Activated effector memory CD4-positive, alpha-beta T cell treated with Interleukin-2 at 50 U/mL for 16 hours (primary cell): ENCODE measurements at places on chromosomes 4 and X.

GRCh38 chrX:39904816-39905537, 192.8 kb downstream of the BCOR start:
- no peak for DNase-seq

- DNase-seq, result no peak
These were observed 45.2 kb downstream of the CXXC4 start for GRCh38 chr4:104449537-104449936.

- no peak for DNase-seq
These were observed 257.7 kb downstream of the OPHN1 start for GRCh38 chrX:68175562-68175961.

- no peak for DNase-seq
These were observed 276.4 kb downstream of the SPRY1 start for GRCh38 chr4:123672987-123673386.

- no peak for DNase-seq
These were observed 21.0 kb upstream of the ETNPPL start for GRCh38 chr4:108783665-108784463.

DNA sequence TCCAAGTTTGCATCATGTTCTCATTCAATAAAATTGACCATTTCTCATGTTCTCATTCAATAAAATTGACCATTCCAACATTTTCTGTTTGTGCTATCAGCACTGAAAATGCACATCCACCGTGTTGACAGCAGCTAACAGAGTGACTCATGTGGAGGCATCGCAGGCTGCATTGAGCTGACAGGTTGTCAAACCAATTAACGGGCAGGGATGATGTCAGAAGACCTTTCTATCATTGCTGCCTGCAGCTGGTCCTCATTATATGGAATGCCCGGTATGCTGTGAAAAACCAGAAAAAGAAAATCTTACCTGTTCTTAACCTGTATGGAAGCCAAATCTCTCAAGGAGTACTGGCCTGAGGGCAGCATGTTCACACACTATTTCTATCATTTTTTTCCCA, 202.0 kb downstream of the SMIM20 start:
- DNase-seq, result no peak

- DNase-seq, result no peak
These were observed 246.3 kb downstream of the NDST4 start for GRCh38 chr4:114866901-114867670.

DNA sequence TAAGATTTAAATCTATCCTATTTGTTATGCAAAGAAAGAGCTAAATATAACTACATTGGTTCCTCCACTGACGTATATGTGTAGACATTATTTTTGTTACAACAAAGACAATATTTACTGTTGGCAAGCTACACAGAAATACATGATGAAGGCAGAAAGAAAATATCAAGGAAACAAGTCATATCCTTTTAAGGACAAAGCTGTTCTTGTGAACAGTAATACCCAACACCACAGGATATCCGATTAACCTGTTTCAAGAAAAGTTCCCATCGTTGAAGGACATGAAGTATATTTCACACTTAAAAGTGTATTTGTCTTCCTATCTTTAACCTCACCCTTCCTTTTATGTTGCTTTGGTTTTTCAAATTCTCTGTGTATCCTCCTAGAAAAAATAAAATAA, 235.8 kb upstream of the AADAT start:
- DNase-seq, result no peak

GRCh38 chrX:103513067-103513466, 6.2 kb downstream of the RAB40A start:
- no peak for DNase-seq

GRCh38 chr4:57040510-57040909, 61.8 kb downstream of the POLR2B start:
- no peak for DNase-seq

DNA sequence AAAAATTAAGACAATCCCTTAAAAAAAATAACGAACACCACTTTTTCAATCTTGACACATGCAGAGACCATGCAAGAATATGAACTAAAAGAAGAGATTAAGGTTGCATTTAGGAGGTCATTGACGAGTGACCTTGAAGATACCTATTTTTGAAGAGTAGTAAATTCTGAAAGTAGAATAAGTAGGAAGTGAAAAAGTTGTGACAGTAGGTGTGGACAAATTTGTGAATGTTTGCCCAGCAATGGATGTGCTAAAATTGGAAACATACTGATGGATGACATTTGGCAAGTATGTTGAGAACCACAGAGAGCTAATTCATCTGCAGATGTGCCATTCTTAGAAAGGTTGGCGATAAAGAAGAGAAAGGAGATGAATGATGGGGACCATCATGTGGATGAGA, 213.7 kb upstream of the VCX3A start:
- no peak for DNase-seq

DNA sequence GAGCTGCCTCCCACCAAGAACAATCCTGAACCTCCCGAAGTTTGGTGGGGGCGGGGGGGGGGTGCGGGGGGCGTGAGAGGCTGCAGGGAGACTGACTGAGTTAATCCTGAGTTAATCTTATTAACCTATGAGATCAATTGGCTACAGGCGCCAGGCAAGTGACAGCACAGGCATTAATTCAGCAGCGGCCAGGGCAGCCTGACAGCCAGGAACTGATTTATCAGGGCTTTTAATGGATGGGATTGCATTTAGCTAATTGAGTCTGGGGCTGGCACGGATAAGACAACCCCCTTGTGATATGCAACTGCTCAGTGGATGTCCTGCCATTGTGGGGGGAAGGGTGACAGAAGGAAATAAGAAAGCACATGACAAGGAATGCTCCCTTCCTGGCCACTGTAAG, 16.3 kb downstream of the RTL5 start:
- no peak for DNase-seq

DNA sequence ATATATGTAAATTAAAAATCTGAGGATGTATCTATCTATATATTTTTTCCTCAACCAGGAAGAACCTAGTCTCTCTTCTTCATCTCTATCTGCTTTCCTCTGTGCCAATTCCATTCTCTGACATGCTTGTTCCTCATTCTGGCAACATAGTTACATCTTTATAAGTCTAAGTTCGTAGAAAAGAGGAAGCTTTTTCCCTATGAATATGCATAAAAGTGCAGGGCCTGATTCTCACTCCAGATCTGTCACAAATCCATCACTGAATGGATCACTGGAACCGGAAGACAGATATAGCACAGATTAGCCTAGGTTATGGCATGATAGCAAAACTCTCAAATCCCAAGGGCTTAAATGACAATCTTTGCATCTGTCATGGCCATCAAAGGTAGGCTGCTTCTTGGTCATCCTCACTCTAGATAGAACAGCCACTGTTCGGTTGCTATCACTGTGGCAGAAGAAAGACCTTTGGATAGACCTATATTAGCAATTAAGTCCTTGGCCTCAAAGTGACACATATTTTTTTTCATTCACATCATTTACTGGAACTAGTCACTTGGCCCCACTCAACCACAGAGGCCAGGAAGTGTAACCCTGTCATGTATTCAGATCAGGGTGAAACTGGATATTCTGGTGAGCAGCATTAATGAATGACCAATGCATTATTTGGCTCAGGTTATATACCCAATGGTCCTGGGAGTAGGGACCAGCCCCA, 22.2 kb downstream of the DTHD1 start:
- DNase-seq, result no peak

GRCh38 chr4:56222514-56222913, 164.8 kb downstream of the AASDH start:
- no peak for DNase-seq

DNA sequence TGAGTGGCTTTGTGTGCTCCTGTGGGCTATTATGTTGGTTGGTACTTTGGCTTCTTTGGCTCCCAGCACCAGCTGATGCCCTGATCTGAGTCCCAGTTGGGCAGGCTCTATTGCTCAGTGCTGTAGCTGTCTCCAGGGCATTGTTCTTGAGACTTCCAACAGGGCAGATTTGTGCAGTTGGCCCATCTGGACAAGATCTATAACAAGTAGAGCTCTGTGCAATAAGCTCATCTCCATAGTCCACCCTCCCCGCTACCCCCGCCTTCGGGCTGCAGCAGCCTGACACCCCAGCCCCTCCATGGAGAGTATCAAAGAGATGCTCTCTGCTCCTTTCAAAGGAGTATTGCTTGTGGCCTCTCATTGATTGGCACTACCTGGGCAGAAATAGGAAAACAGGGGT, 5.8 kb upstream of the TMEM31 start:
- no peak for DNase-seq

DNA sequence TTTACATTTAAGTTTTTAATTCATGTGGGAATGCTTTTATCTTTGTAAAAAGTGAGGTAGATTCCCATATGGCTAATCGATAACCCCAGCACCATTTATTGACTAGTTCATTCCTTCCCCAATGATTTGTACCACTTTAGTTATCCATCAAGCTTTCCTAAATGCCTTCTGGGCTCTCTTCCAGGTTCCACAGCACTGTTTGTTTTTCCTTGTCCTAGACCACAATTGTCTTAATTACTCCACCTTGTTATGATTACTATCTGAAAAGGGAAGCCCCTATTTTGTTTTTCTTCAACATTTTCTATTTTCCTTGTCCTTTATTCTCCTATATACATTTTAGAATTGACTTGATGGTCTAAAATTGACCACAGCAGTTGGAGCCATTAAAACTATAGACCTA, 48.5 kb upstream of the GPRIN3 start:
- DNase-seq, result no peak

- DNase-seq, result no peak
These were observed 311.8 kb downstream of the ADGRL3 start for GRCh38 chr4:61511716-61512488.

DNA sequence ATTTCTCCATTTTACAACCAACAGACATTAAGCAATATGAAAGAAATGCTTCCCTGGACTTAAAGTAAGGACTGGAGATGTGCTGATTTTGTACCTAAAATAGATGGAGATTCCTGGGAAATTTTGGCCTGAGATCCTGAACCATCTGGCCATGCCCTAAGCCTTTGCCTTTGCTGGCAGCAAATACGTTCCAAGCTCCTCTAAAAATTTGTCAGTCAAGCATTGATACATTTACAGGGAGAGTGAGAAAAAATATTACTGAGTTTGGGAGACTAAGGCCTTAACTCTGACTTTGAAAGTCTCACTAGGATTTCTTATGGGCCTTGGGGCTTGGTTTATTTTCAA, 63.9 kb downstream of the FHDC1 start:
- no peak for DNase-seq

GRCh38 chr4:138450546-138451275, 208.6 kb upstream of the SLC7A11 start:
- DNase-seq, result no peak

DNA sequence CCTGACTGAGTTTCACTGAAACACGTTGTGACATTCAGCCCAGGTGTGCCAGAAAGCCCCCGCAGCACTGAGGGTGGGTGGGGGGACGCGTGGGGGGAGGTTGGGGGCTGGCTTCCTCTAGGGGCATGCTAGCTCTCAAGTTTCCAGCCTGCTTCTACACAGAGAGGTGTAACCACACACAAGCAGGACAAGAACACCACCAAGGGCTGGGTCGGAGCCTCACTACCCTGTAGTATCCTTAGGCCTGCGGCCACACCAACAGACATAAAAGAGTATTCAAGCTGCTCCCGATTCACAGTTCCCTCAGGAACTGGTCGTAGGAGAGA, 1.8 kb downstream of the USP46 start:
- DNase-seq, result no peak

GRCh38 chr4:38563707-38564495, 100.1 kb upstream of the KLF3 start:
- DNase-seq, result no peak

DNA sequence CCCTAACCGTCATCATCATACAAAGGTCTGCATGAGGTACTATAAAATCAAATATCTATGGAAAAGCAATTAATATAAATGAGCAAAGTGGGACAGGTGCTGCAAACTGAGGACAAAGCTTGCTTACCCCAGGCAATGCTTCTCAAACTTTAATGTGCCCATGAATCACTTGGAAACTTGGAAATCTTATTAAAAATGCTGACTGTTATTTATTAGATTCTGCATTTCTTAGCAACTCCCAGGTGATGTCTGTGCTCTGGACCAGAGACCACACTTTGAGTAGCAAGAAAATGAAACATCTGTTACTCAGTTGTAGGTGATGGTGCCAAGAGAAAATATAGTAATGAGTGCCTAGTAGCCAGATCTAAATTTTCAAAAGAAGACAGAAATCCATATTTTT, 890.4 kb upstream of the FTHL17 start:
- no peak for DNase-seq

GRCh38 chrX:106170318-106170717, 2.2 kb downstream of the PWWP3B start:
- no peak for DNase-seq
